ENCODE measurements at places on chromosomes 11 and 22.

DNA sequence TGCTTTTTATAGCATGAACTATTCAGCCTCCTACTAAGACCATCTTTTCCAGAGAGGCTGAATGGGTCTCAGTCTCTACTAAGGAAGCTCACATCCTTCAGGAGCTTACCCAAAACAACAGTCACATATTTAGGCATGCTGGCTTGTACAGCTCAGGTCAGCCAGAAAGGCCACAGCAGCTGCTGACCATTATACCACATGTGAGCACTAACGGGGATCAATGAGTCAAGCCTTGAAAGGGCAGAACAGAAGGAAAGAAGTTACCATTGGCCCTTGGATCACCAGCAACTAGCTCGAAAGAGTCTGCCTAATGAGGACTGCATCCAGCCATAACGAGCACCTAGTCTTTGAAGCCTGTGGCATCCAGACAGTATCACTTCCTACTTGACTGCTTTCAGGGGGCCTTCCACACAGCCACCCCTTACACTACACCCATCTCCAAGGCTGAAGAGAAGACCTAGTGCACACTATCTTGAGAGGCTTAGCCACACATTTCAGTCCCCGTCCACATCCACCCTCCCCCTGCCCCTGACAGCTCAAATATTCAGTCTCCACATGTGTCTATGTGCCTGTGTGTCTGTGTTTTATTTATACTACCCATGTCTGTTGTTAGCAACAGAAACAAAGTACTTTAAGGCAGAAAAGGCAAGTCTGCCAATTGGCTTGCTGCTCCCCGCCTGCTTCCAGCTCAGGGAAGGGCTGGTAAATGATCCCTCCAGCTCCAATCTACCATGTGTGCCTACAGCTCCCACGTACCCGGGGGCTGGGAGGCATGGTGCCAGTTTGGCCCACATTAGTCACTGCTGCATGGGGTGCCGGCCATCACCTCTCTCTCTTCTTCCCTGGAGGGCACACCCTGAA, 95.5 kb downstream of the RPL27A start:
- no peak for DNase-seq

- peak; percentile 94 for DNase-seq
Measured at GRCh38 chr11:128630367-128631230, 43.2 kb upstream of the ETS1 start.

- no peak for DNase-seq
Measured at GRCh38 chr11:45270946-45271716, 15.0 kb downstream of the SYT13 start.

DNA sequence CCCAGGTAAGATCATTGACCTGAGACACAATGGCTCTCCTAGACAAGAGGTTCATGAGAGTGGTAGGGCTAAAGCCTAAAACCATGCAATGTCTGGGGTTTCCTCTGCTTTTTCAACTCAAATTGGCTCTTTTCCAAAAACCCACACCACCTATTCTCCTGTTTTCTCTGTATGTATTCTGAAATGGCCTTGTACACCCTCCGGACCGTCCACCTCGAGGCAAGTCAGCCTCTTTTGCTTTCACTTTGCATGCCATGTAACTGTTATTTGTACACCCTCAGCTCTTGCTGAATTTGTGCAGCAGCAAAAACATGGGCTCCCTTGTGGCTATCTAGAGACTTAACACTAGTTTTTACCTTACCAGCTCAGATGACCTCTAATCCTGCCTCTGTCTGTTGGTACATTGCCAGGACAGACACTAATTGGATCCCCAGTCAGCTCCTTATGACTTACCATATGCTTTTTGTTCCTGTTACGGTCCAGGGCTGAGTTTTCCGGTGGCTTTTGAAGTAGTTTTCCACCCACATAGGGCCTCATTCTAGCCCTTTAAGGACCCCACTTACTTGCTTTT, 288.0 kb downstream of the SBF2 start:
- no peak for DNase-seq

DNA sequence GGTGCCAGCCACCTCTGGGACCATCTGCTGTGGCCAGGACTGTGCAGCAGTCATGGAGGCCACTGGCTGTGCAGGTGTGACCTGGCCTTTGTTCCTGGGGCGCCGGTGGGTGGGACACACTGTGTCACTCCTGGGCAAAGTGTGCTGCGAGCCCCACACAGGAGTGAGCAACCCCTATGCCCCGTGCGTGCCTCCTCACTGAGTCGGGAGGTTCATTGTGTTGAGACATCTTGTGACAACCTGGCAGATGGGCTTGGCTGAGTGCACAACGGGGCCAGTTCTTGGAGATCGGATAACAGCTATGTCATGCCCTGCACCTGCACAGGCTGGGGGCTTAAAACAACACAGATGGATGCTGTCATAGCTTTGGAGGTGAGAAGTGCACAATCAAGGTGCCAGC, 13.5 kb downstream of the ANO1 start:
- no peak for DNase-seq

DNA sequence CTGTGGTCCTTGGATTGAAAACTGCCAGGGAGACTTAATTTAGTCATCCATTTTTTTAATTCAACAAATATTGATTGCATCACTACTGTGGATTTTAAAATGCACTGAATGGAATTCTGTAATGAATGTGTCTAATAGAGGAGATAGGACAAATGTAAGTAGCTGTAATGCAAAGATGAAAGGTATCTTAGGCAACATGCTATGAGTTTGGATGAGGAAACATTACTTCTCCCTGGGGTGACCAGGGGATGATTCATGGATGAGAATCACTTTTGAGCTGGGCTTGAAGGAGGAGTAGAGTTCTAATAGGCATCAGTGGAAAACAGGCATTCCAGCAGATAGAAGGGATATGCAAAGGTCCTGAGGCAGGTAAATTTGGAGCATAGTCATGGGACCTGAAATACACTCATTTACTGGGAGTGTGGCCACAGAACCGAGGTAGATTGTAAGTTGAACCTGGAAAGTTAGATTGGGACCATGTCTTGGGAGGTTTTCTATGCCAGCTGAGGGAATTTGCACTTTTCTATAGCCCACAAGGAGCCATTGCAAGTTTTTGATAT, 43.4 kb downstream of the PKNOX2 start:
- no peak for DNase-seq

- DNase-seq: peak; percentile 35
Measured at GRCh38 chr22:19896665-19897355, 42.1 kb upstream of the GNB1L start.

DNA sequence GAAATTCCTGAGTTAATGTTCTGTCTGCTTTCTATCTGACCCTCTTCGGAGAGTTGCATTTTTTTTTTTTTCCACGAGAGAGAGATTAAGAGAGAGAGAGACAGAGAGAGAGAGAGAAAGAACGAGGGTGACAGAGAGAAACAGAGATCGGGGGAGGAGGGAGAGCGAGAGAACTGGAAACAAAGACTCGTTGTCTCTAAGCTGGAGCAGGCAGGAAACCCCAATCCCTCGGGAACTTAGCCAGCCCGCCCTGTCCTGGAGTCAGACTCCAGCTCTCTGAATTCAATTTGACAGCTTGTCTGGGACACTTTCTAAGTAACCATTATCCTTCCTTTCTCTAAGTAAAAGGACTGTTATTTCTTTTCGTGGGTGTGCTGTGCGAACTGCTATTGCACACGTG, 76.9 kb downstream of the KCNJ1 start:
- DNase-seq: no peak

- DNase-seq: peak; percentile 75
Measured at GRCh38 chr22:38114484-38115398, 4.3 kb upstream of the BAIAP2L2 start.

DNA sequence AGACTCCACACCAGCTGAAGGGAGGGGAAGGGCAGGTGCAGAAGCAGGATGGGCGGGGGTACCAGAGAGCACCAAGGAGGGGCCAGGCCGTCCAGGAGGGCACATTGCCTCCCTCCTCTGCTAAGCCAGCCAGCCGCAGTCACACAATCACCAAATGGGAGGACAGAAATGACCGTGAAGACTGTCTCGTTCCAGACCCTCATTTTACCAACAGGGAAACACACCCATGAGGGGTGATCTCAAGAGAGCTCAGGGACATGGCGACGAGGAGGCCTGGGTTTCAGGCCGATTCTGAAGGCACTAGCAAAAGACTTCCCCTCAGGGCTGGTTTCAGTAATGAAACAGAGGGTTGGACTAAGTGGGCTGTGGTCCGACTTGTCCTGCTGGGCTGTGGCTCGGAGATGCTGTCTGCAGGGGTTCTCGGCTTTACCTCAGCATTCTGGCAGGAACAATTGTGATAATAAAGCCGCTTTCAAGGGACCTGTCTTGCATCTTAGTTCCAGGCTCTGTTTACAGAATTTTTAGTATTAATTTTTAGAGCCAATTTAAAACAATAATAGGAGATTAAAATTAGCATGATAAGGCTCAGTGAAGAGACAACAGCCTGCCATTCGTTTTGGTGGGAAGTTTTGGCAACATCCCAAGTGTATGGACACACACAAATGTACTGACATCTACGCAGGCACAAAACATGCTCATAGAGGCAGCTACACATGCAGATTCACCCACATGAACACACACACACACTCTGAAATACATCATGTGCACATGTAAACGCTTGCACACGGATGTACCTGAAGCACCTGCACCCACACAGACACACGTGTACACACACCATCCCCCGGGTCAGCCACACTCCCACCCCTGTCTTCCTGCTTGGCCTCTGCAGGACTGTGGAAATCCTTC, 2.0 kb upstream of the B3GAT1 start:
- no peak for DNase-seq

DNA sequence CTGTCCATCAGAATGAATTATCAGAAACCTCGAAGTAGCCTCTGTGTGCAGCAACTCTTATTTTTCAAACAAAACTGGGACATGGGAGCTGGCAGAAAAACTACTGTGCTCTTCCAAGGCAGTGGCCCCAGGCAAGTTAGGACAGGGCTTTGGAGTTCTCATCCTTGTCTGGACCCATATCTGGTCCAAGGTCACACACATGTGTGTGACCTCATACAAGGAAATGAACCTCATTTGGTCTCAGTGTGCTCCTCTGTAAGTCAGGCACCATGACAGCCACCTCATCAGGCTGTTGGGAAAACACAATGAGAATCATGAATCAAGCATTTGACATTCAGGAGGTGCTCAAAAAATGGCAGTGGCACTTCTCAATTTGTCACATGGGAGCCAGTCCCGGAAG, 25.8 kb downstream of the LARGE1 start:
- DNase-seq: no peak

DNA sequence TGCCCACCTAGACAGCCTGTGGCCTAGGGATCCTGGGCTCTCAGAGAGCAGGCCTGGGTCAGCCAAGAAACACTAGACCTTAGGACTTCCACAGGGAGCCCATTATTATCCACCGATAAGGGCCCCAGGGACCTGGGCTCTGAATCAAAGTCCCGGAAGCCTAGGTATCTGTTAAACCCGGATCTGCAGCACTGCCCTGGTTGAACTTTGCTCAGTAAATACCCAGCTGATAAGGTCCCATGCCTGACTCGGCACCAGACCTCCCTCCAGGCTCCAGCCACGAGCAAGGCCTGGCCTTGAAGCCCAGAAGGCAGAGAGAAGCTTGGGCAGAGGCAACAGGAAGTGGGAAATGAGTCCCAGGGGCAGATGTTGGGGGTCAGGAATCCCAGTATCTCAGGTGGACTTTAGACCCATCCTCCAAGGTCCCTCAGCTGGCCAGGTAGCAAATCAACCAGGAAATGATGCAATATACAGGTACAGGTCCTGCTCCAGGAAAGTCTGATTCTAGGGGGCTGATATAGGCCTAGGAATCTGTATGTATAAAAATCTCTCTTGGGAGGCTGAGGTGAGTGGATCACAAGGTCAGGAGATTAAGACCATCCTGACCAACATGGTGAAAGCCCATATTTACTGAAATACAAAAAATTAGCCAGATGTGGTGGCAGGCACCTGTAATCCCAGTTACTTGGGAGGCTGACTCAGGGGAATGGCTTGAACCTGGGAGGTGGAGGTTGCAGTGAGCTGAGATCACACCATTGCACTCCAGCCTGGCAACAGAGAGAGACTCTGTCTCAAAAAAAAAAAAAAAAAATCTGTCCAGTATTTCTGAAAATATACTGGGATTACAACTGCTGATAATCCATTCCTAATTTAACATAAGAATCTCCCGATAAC, 18.7 kb downstream of the POU2AF1 start:
- no peak for DNase-seq

- DNase-seq: no peak
Measured at GRCh38 chr11:65700399-65700798, 11.7 kb upstream of the KAT5 start.
